ENCODE measurements at places on chromosomes 3 and 15.

GRCh38 chr15:60804551-60804950, 325.6 kb upstream of the ICE2 start:
- no peak for DNase-seq

- no peak for DNase-seq
Observed at GRCh38 chr3:163745204-163745603, 1333.1 kb downstream of the SI start.

DNA sequence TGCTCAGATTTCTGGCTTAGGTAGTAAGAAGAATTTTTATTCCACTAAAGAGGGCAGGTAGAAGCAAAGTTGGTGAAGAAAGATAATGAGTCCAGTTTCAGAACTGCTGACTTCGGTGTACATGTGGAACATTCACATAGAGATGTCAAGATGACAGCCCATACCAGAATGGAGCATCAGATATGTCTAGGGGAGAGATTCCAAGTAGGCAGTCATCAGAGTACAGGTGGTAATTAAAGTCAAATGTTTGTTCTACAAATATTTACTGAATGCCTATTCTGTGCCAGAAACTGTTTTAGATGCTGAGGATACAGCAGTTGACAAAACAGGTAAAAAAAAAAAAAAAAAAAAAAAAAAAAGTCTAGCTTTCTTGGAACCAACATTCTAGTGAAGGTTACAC, 81.9 kb downstream of the FGF12 start:
- DNase-seq: no peak

DNA sequence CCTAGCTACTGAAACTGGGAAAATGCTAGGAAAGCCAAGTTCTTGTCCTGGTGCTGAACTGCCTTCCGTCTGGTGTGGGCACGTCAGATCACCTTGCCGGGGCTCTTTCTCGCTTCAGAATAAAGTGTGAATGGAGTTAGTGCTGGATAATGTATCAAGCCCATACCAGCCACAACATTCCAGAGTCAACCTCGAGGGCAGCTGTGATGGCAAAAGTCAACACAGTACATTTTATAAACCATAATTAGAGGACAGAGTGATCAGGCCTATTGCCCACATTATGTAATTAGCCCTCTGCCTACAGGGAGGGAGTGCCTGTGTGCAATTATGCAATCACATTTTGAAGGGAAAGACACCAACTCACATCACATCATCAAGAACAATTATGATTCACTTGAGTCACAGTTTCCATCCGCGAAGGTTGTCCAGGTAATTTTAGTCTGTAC, 165.2 kb downstream of the RORA start:
- DNase-seq: no peak

DNA sequence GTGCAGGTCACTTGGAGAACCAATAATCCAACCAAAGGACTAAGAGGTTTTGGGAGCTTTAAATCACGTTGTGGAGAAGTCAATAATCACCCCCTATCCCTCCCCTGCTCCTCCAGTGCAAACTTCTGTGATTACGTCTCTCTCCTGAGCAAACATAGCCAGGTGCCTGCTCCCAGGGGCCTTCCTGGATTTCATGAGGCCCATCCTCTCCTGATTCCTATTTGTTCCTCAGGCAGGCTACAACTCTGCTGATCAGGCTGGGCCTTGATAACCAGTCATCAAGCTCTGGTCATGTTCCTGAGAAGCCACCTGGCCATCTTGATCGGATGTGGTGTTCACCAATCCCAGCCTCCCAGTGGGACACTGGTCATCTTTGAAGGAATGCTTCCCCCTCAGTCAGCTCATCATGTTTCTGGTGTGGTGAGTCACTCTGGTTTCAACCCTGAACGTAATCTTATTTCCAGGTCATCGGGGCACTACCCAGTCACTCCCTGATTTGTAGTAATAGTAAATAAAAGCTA, 2.9 kb upstream of the ZNF710 start:
- no peak for DNase-seq

DNA sequence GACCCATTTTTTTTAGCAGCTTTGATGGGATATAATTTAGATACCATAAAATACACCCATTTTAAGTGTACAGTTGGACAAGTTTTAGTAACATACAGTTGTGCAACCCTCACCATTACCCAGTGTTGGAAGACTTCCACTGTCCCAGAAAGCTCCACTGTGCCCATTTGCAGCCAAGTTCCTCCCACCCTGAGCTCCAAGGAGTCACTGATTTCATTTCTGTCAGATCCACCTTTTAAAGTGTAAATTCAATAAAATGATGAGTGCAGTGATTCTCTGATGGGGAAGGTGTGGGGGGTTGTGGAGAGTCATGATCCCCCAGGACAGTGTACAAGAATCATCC, 93.2 kb upstream of the IGF1R start:
- DNase-seq: no peak

DNA sequence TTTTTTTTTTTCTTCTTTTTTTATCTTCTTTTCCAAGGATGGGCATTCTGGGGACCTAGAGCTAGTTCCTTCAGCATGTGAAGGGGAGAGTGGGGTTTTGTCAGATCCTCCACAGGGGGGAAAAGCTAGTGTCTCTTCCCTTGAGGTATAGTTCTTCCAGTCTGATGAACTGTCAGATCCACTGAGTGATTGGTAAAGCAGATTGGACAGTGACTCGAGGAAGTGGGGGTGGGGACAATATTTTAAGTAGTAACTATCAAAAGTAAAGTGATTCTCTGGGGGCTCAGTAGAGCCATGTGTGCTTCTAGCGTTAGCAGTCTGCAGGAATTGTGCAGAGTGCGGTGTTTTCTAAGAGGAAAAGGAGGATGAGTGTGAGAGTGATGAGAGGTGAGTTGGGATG, 62.0 kb upstream of the TRIM71 start:
- no peak for DNase-seq

- no peak for DNase-seq
Observed at GRCh38 chr15:83283813-83284558, 478 bp downstream of the BNC1 start.

DNA sequence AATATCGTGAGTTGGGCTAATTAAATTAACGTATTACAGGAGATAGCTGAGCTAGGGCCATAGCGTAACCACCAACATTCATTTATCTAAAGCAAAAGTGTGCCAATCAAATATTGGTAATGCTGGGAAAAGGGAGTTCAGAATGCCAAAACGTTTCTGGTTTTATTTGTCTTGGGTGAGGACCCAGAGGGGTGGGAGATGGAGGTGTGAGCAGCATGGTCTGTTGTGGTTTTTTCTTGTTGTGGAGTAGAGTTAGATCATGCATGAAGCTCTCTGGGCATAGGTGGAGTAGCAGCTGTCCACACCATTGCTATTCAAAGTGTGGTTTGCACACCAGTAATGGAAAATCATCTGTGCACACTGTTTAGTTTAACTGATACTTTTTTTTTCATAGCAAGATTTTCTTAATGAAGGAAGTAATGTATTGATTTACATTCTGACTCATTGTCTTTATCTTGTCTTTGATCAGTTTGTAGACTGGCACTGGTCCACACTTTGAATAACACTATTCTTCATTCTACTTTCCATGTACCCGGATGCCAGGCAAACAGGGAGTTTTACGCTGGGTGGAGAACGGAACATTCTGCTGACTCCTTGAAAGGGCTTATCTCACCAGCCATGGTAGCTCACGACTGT, 50.8 kb upstream of the CRTC3 start:
- DNase-seq: no peak
